Activated T-cell treated with anti-CD3 and anti-CD28 coated beads, Interleukin-2, amount 50 U/mL, for 72 hours (primary cell): ENCODE measurements at places on chromosomes 6 and 20. TPM values are rescaled to one million over a fixed set of nuclear protein-coding genes. Genes with fewer than 3 reads are reported as not detected.

GRCh38 chr6:98039904-98040607 is 757.0 kb upstream of the MMS22L start:
- DNase-seq = no peak

- no peak for DNase-seq
Measured at GRCh38 chr6:154548130-154548830, 37.8 kb upstream of the CNKSR3 start.

DNA sequence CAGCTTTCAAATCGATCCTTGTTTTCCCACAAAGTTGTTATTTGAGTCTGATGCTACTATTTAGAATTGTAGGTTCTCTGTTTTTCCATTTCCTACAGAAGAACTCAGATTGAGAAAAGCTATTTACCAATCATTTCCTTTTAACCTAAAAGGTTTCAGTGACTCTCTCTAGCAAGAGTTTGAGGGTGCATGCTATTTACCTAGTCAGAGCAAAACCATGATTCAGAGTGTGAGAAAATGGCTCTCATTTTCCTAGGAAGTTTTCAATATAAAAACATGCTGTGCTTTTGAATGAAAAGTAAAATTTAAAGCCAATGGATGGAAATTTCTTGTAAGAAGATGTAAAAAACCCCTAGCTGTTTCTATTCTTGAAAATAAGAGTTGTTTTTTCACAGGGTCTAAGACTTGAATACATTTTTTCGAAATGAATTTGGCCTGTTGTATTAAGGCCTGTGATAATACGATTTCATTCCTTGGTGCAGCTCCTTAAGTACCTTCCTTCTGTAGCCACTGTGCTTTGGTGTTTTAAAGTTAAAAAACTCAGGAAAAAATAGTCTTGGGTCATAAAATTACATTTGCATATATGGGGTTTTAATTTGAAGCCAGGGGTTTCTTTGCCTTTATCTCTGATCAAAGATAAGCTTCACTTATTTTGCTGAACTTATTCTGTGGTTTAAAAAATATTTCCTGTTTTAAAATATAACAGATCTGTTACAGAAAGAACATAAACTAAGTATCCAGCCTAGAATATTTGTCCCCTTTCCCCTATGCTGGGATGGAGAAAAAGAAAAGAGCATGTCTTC is 18.0 kb upstream of the RSPH3 start:
- DNase-seq = no peak

DNA sequence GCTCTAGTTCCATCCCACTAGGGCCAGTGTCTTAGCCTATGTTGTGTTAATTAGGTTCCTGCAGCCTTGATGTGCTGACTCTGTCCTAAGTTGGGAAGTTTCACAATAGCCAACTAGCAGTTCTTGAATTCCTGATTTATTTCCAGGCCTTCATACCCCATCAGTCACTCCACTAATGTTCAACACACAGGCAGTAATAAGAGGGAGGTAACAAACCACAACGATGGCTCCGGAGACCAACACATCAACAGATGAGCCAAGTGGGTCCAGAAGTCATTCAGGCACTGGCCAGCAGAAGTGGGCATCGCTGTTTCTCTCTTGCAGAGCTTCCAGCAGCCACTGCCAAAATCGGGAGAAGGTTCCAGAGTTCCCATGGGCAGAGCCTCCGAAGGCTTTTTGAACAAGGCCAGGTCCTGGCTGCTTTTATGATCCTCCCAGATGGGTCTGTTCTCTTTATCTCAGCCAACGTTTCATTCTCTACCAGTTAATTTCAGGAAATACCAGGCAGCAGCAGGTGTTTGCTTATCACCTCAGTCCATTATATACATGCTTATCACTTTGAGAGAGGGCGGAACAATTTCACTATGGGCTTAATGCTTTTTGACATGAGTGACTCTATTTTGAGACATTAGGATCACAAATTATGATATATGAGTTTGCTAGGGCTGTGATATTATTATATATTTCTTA is 48.5 kb upstream of the NOP56 start:
- no peak for DNase-seq

GRCh38 chr6:31158863-31159855 is 770 bp downstream of the TCF19 start:
- DNase-seq = peak; percentile 34

- DNase-seq = no peak
Measured at GRCh38 chr20:35398660-35399144, 13.1 kb downstream of the UQCC1 start.

DNA sequence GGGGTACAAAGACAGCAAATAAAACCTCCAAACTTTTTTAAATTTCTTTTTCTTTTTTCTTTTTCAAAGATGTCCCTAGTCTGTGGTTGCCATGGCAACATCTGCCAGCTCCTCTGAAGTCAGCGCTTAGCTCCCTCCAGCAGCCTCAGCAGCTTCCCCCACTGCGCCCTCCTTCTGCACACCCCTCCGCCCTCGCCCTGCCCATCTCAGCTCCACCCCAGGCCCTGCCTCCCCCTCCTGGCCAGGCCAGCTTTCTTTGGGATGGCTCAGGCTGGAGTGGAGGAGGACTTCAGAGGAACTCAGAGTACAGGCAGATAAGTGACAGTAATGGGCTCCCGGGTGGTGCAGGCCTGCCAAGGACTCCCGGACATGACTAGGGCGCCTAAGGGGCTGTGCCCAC is 104.6 kb downstream of the LRFN2 start:
- no peak for DNase-seq

- no peak for DNase-seq
Measured at GRCh38 chr6:31878726-31879125, at the start of gene SLC44A4. Gene SLC44A4 (minus strand): TSS chr6:31878997. CDS start chr6:31878980, 17 bp downstream.

- no peak for DNase-seq
Measured at GRCh38 chr6:146957181-146958093, 246.8 kb upstream of the STXBP5 start.

- DNase-seq = no peak
Measured at GRCh38 chr20:38245753-38246152, 14.8 kb downstream of the KIAA1755 start.

GRCh38 chr6:41779336-41779735 is 364 bp downstream of the FRS3 start:
- DNase-seq = no peak

- no peak for DNase-seq
Measured at GRCh38 chr6:25963426-25964123, 973 bp downstream of the TRIM38 start.

- no peak for DNase-seq
Measured at GRCh38 chr6:36596356-36596755, 2.2 kb downstream of the SRSF3 start.

DNA sequence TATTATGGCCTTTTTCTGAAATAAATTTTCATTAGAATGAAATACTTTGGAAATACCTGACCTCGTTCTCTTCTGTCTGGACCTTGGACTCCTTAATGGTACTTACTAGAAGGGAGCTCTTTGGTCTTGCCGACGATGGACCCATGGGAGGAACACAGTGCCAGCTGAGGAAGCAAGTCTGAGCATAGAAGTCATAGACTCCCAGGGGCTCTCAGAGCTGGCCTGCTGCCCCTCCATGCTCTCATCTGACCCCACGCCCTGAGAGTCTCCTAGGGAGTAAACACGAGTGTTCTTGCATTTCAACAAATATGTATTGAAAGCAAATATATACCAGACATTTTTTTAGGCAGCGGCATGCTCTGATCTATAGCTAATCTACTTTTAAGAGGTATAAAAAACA is 87.8 kb downstream of the PLEKHG1 start:
- no peak for DNase-seq

DNA sequence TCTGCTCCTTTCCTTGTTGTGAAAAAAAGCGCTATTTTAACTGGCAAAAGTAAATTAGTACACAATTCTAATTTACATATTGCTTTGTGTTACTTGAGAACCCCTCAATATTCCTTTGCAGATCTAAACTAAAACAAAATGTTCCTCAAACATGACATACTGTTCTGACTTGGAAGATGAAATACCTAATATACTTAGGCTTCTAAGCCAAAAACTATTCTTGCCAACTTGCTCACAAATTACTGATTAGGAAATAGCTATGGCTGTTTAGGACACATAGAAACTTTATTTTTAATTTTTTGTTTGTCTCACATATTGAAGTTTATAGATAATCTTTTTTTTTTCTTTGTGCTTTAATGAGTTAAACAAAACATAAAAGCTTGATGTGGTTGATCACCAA is 542.2 kb downstream of the GRIK2 start:
- DNase-seq = no peak

- DNase-seq = no peak
Measured at GRCh38 chr6:154715446-154715845, 17.8 kb upstream of the SCAF8 start.

GRCh38 chr6:158018041-158018771 is 36.5 kb downstream of the SYNJ2 start:
- DNase-seq = no peak

- DNase-seq = no peak
Measured at GRCh38 chr6:38974389-38975151, 74.0 kb upstream of the GLP1R start.

DNA sequence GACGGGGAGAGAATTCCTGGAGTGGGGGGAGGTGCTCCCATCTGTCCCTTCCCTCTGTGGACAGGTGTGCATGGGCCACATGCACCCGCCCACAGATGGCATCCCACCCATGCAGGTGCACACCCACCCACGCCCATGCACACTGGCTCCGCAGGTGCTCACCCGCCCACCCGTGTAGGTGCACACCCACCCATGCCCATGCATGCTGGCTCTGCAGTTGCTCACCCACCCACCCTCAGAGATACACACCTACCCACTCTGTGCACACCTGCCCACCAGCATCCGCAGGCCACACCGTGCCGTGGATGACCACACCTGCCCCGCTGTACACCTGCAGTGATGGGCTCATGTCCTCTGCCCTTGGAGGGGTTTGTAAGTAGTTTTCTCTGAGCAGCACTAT is 132.0 kb downstream of the PHACTR3 start:
- no peak for DNase-seq

DNA sequence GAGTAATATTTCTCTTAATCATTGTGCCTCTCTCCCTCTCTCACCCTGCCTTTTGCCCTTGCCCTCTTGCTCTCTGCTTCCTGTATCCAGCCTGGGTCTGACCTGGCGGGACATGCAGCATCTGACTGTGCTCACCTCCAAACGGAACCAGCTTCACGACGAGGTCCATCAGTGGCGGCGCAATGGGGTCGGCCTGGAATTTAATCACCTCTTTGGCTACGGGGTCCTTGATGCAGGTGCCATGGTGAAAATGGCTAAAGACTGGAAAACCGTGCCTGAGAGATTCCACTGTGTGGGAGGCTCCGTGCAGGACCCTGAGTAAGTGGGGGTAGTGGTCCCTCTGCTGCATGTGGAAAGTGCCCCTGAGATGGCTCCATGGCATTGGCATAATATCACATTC is 65.9 kb downstream of the BFSP1 start:
- no peak for DNase-seq

DNA sequence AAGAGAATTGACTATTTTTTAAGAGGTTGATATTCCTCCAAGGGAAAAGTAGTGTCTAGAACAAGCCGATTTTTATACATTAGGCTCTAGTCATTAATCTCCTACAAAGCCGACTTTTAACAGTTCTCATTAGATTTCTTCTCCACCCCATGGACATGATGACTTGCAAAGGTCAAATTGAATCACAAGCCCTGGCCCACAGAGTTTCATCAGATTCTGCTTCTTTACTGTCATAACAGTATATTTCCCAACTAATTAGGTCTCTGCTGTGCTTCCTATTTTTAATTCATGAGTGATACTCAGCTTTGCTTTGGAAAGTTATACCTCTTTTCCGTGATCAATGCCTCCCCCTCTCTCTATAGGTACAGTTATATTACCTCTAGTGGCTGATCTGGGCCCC is 90.6 kb upstream of the ADGRB3 start:
- DNase-seq = no peak

DNA sequence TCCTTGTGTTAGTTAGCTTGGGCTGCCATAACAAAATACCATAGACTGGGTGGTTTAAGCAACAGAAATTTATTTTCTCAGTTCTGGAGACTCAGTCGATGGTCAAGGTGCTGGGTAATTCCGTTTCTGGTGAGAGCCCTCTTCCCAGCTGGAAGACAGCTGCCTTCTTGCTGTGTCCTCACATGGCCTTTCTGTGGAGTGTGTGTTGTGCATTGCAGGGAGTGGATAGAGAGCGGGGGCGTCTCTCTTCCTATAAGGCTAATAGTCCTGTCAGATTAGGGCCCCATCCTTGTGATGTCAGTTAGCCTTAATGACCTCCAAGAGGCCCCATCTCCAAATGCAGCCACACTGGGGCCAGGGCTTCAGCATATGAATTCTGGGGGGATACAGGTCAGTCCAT is 19.2 kb downstream of the CHMP4B start:
- no peak for DNase-seq

DNA sequence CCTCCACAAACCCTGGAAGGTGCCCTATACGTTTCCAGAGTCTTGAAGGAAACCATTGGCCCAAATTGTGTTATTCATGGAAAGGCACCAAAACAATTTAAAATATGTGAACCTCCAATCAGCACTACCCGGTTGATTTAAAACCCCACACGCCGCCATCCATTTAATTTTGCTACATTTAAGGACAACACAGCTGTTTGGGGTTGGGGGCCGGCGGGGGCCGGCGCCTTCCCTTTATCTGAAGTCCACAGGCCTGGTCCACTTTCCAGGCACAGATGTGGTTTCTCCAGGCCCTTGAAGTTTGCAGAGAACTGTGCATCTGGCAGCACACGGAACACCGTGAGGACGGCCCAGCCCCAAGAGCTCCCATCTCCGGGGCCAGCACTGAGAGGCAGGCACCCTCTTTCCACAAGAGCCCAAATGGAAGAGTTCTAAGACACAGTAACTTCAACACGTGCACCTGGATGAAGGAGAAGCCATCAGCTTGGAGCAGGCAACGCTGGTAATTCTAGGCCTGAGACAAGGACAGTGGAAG is 16.8 kb upstream of the FRMD1 start:
- DNase-seq = no peak

GRCh38 chr6:144314562-144314961 is 29.4 kb downstream of the UTRN start:
- DNase-seq = no peak

GRCh38 chr6:119895626-119896025 is 546.1 kb upstream of the MAN1A1 start:
- no peak for DNase-seq

- DNase-seq = no peak
Measured at GRCh38 chr6:40395698-40396076, 191.5 kb downstream of the LRFN2 start.

RPS18 gene
- 4,825 TPM for total RNA-seq

GFRA4 gene
- total RNA-seq = not detected

BCAS1 gene
- not detected for total RNA-seq

NFATC2 gene
- 39.9 TPM for total RNA-seq

NUS1 gene
- 29.3 TPM for total RNA-seq

ZNF341 gene
- total RNA-seq = 3.3 TPM

RNF39 gene
- not detected for total RNA-seq

KCNS1 gene
- 0.58 TPM for total RNA-seq

PAK5 gene
- not detected for total RNA-seq

CAPN11 gene
- not detected for total RNA-seq

LTB gene
- total RNA-seq = 43.4 TPM

HUS1B gene
- 0.89 TPM for total RNA-seq

ZNF311 gene
- total RNA-seq = 2.1 TPM

HLA-DOA gene
- 3.9 TPM for total RNA-seq

ENPP4 gene
- total RNA-seq = 6.9 TPM

GHRH gene
- total RNA-seq = not detected

GINS1 gene
- total RNA-seq = 22.4 TPM
